HS-27A (cell line): ENCODE measurements at places on chromosomes 5 and 9.

DNA sequence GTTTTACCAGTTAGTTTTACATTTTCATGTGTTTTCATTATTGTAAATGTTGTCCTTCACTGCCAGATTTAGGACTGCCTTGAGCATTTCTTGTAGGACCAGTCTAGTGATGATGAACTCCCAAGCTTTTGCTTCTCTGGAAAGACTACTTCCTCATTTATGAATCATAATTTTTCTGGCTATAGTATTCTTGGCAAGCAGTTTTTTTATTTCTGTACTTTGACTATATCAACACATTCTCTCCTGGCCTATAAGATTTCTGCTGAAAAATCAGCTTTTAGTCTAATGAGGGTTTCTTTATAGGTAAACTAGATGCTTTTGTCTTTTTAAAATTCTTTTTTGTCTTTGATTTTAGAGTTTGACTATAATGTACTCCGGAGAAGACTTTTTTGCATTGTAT lies 256.8 kb upstream of the GRAMD2B start:
- no peak for DNase-seq

GRCh38 chr5:138230981-138231589 lies 18.0 kb upstream of the CDC23 start:
- no peak for DNase-seq

DNA sequence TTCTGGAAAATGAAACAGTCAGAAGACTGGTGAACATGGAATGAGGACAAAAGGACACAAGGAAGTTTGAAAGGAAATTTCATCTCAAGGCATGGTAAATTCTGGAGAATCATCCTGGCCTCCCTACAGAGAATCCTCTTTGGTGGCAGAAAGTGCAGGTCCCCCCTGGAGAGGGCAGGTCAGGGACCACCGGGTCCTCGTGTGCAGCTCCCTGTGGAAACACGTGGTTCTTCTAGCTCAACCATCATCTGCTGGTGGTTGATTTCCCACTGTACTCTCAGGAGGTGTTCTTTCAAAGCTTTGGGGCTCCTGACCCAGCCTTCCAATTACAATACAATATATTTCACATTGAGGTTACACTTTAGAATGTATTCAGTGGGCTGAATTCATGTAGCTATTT lies 2.6 kb upstream of the GTF3C5 start:
- DNase-seq, result no peak

DNA sequence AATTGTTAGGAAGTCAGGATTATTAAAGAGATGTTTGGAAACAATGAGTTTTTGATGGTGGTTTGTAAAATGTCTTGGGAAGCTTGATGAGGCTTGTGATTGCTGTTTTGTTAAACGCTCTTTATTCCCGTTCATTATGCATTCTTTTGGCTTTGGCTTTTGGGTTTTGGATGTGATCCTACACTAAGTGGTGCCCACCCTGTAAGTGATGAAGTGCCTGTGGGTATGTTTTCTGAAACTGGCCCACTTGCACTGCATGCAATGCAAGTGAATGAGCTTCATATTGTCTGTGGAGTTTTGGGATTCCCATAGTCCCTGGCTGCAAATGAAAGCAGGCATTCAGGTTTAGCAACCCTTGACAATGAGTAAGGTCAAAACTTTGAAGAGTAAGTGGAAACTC lies 1035.5 kb upstream of the WWC1 start:
- no peak for DNase-seq

- DNase-seq, result no peak
Measured at GRCh38 chr9:76917299-76917698, 11.4 kb upstream of the PRUNE2 start.

DNA sequence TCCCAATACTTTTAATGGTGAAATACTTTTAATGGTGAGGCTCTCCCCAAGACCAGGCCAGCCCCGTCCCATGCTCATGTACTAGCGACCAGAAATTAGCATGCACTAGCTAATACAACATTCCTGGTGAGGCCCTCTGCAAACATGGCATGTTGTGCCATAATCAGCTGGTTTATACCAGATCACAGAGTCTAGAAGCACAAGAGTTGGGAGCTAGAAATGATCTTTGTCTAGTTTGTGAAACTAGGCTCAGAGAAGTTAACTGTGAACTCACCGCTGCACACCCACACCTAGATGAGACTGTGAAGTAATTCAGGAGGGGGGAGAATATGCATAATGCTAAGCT lies 37.4 kb downstream of the MTMR12 start:
- no peak for DNase-seq

GRCh38 chr5:86918246-86918645 lies 300.5 kb downstream of the COX7C start:
- DNase-seq, result no peak

DNA sequence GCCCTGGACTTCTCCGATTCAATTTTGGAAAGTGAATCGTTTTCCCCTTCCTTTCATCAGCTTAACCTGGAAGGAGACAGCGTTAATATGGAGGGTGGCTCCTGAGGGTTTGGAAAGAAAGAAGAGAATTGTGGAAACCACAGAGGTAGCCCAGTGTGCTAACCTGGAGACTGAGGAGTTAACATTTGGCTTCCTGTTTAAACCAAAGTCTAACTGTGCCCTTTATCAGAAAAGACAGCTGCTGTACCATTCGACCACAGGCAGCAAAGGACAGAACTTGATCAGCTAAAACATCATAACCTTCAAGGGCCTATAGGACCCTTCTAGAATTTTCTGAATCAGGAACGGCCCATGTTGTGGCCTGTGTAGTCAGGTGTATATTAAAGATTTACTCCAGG lies 735 bp downstream of the IDNK start:
- no peak for DNase-seq

DNA sequence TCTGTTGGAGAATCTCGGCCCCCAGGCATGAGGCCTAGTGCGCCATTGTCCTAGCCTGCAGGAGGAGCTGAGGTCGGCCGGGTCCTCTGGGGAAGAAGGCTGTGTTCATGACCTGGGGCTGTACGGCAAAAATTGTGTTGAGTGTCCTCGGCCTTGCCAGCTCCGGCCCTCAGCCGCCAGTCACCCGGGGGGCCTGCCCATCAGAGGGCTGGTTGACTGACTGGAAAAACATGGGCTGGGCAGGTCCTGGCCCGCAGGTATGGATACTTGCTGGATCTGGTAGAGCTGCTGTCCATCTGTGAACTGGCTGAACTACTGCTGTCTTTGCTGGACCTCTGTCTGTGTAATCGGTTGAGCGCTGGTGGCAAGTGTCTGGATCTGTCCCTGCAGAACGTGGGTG lies 136.7 kb upstream of the GAS1 start:
- DNase-seq, result no peak

GRCh38 chr5:155750571-155750970 lies 576.4 kb upstream of the SGCD start:
- no peak for DNase-seq

GRCh38 chr5:61706751-61707150 lies 374.7 kb downstream of the ZSWIM6 start:
- no peak for DNase-seq

- no peak for DNase-seq
Measured at GRCh38 chr5:137344723-137345322, 154.3 kb downstream of the SPOCK1 start.

- DNase-seq, result no peak
Measured at GRCh38 chr9:134396258-134396742, 70.0 kb downstream of the RXRA start.

GRCh38 chr9:34582787-34583186 lies 6.7 kb downstream of the CNTFR start:
- no peak for DNase-seq

DNA sequence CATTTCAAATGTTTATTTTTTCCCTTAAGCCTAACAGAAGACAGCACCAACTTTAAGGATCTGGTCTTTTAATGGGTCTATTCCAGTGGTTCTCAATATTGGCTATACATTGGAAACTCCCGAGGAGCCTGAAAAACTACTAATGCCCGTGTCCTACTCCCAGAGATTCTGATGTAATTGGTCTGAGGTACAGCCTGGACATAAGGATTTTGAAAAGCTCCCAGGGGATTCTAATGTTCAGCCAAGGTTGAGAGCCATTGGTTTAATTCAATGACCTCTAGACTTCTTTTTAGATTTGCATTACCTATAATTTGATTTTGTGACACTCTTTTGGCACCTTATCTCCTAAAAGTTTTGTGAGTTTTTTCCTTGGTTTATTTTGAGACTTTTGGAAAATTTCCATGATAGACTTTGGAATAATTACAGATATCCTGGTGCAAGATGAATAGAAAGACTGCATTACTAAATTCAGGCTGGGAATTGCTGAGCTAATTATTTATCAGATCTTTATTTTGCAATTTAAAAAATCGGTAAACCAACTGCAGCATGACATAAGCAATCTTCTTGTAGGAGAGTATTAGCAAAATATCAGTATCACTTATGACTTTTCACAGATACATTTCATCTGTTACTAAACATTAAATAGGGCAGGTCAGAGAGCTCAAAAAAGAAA lies 91.5 kb upstream of the ELL2 start:
- no peak for DNase-seq

DNA sequence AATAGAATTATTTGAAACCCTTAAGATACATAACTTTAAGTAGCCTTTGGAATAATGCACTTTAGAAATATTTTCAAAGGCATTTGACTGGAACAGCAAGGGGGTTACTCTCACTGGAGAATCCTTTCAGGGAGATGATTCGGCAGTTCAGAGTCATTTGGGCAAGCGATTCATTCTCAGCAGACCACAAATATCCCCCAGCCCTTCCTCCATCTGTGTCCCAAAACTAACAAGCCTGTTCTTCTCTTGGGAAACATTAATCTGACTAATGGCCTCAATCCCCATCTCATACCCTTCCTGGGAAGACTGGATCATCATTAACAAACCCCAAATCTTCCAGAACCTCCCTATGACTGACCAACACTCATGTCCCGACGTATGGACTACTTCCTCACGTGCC lies 65.8 kb upstream of the S1PR3 start:
- no peak for DNase-seq

DNA sequence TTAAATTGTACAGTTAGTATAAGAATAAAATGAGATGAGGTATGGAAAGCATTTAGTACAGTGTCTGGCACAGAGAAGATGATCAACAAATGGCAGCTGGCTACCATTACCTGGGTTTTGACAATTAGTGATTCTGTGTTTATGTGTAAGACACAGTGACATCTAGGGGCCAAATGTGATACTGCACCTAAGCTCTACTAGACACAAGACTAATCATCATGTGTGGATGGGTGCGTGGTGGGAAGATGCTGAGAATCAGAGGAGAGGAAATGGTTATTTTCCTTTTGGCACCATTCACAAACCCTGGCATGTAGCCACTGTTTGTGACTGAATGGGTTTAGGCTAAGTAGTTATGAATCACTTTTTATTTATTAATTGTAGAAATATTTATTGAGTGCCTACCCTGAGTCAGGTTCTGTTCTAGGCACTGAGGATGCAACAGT lies 109.8 kb upstream of the TBC1D2 start:
- no peak for DNase-seq

DNA sequence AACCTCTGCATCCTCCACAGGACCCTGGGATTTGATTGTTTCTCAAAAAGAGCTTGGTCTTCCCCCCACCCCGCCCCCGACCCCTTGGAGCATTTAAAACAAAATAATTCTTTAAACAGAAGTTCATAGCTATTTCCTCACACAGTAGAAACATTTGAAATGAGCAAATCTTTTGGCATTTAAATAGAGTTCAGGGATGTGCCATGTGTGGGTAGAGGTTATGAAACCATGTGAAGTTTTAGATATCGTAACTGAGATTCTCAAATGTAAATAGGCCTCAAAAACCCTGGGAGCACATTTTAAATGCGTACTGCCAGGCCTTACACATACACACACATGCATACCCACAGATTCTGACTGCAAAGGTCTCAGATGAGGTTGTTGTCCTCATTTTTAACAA lies 66.5 kb downstream of the EPB41L4B start:
- no peak for DNase-seq

- DNase-seq, result no peak
Measured at GRCh38 chr5:174834081-174834480, 109.7 kb downstream of the MSX2 start.

GRCh38 chr9:37938121-37938891 lies 34.4 kb upstream of the SLC25A51 start:
- no peak for DNase-seq

GRCh38 chr5:6786786-6787495 lies 73.7 kb downstream of the TENT4A start:
- DNase-seq, result no peak

DNA sequence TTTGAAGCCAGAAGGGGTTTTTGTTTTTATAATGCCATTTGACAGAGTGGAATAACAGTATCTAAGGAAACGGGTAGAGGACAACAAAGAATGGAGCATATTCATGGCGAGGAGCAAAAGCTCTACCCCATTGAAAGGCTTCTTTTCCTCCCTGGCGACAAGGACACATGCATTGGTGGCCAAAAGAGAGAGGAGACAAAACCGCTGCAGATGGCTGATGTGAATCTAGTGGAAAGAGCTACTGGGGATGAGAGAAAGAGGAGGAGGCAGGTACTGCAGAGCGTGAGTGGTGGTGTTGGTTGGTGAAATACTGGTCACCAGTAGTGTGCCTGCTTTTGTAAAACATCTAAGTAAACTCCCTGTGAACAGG lies 491 bp downstream of the APC start:
- DNase-seq, result no peak

- DNase-seq, result no peak
Measured at GRCh38 chr9:9855177-9856078, 757.4 kb downstream of the PTPRD start.

- DNase-seq, result no peak
Measured at GRCh38 chr5:68838157-68838718, 255.6 kb upstream of the SLC30A5 start.
